ENCODE measurements at places on chromosomes 5 and 9. TPM values are rescaled to one million over a fixed set of nuclear protein-coding genes. Genes with fewer than 3 reads are reported as not detected.

DNA sequence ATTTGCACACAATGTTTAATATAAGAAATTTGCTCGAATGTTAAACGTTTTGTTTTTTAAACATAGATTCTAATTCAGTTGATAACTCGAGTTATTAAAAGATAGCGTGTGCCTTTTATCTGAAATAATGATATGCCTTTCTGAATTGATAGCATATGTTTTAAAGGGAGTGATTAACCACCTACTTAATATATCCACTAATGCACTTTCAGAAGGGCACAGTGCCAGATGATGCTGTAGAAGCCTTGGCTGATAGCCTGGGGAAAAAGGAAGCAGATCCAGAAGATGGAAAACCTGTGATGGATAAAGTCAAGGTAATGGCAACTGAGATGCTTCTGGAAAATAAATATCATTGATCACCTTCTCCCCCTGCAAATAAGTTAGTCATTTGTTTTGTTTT lies 53.9 kb downstream of the ERAP1 start:
- no peak for DNase-seq

DNA sequence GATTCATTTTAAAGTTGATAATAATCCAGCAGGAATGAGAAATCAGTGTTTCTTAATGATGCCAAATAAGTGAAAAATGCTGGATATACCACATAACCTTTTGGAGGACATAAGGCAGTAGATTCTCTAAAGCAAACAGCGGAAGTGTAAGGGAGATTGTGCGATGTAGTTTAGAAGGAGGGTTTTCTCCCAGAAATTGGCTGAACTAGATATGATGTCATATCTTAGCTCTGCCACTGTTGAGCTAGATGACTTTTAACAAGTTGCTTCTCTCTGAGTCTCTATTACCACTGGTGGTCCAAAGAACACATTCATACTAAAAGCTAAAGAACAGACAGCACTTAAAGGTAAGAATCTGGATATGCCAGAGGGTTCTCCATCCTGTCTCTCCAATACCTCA lies 107.0 kb downstream of the NR6A1 start:
- DNase-seq = no peak

- DNase-seq = no peak
These were observed 60.8 kb downstream of the EBF1 start for GRCh38 chr5:159038907-159039306.

GRCh38 chr5:99815-100214 lies 7.8 kb downstream of the PLEKHG4B start:
- no peak for DNase-seq

GRCh38 chr5:170917113-170917512 lies 55.3 kb downstream of the RANBP17 start:
- no peak for DNase-seq

GRCh38 chr5:26674846-26675245 lies 363.5 kb downstream of the CDH9 start:
- no peak for DNase-seq

- DNase-seq = no peak
These were observed at the start of gene ESM1 for GRCh38 chr5:54985301-54986268. TSS of gene ESM1 (minus strand) at chr5:54985593. CDS start at chr5:54985517, 76 bp downstream.

DNA sequence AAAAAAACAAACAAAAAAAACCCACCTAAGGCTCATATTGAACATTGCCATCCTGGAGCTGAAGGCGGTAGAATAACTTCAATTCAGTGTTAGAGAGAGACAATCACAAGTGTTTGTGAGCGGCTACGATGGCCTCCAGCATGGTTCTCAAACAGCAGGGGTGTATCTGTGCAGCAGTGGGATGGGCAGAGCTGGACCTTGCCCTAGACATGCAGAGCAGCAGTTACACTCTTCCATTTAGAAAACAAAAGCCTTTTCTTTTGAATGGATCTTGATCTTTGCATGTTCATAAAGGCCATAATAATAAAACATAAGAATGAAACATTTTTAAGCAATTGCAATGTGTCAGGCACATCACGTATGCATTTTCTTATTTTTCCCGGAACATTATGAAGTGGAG lies 50.3 kb downstream of the ARHGAP26 start:
- DNase-seq = no peak

DNA sequence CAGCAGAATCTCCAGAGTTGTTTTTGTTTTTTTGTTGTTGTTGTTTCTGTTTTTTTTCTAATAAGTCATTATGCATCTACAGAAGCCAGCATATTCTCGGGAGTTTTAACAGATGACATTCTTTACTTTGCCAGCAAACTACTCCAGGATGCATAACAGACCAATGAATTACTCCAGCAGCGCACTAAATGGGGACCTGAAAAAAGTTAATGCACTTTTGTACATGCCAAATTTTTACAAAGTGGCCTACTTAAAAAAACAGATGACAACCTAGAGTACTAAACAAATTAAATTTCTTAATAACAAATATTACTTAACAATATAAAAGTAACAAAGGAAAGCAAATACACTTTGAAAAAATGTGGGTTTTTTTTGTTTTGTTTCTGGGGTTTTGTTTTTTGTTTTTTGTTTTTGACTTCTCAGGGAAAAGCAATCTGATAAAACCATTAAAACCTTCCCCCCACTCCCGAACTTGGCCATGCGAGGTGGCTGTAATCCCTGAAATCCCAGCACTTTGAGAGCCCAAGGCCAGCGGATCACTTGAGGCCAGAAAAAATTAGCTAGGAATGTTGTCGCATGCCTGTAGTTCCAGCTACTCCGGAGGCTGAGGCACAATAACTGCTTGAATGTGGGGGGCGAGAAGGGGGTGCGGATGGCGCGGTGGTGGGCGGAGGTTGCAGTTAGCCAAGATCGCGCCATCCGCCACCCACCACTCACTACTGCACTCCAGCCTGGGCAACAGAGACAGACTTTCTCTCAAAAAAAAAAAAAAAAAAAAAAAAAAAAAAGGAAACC lies 352.4 kb downstream of the CETN3 start:
- DNase-seq = no peak

- no peak for DNase-seq
These were observed 7.3 kb downstream of the PRR7 start for GRCh38 chr5:177453852-177454396.

- no peak for DNase-seq
These were observed 33.4 kb upstream of the TENT2 start for GRCh38 chr5:79578876-79579275.

GRCh38 chr5:84285641-84286637 lies 98.7 kb downstream of the EDIL3 start:
- no peak for DNase-seq

DNA sequence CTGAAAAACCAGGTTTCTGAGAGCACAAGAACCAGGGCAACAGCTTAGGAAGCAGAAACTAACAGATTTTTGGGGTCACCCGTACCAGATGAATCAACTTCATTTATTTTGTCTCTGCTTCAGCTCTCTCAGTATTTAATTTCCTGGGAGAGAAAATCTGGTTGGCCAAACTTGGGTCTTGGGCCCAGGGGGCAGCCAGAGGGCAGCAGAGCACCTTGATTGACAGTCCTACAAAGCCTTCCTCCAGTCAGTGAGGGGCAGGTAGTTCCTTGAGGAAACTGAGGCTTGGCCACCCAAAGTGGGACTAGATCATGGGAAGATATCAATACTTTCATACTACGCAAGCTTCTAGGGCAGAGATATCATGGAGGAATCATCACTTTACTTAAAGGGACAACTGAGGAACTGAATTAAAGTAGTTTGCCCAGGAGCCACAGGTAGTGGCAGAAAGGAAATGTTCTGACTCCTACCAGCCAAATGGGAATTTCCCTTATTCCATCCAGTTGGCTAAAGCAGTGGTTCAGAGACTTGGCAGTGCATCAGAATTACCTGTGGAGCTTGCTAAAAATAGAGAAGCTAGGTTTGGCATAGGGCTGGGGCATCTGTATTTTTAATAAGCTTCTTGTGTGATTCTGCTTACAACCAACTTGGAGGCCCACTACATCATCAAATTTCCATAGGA lies 21.5 kb upstream of the ARHGAP26 start:
- DNase-seq = no peak

DNA sequence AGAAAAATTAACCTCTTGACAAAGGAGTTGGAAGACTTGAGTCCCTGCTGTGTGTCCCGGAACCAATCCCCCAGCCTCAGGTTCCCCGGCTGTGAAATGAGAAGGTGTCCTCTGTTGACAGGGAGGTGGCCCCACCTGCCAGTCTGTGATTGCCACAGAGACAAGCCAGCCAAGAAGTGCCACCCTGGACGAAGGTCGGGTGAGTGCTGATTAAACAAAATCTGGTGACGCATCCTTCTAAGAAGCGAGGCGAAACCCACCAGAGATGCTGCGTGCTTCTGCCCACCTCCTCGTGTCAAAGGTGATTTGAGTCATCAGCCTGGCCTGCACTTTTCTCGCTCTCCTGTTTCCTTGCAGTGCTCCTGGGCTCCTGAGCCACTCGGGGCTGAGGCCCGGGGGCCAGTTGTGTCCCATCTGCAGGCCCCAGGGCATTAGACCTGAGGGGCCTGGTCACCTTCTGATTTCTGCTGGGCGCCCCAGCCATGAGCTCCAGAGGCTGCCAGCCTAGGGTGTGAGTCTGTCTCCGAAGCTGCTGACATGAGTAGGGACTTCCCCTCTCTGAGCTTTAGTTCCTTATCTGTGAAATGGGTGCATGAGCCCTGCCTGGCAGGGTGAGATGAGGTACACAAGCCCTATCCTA lies 28.7 kb downstream of the NEK6 start:
- DNase-seq = no peak

DNA sequence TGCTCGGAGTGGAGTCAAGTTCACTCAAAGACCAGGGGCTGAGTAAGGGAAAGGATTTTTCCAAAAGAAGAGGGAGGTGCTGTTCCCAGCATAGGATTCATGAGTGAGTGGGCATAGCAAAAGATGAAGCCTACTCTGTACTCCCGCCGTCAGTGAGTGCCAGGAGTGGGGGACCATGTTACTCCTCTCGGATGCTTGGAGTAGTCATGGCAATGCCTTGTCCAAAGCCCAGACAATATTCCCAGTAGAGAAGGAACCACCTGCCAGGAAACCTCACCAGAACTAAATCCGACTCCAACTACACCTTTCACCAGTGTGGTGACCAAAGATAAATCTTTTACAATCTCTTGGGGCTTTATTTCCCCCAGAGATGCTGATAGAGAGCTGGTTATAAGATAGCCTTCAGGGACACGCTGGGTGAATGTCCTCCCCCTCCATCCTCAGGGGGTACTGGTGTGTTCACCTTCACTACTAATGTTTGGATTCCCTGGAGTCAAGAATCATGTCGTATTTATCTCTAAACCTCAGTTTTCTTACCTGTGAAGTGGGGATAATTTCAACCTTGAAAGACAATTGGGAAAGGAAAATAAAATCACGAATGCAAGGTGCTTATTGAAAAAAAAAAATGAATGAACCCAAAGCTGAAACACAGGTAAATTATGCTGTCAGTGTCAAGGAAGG lies 165.2 kb downstream of the NSG2 start:
- DNase-seq = no peak

DNA sequence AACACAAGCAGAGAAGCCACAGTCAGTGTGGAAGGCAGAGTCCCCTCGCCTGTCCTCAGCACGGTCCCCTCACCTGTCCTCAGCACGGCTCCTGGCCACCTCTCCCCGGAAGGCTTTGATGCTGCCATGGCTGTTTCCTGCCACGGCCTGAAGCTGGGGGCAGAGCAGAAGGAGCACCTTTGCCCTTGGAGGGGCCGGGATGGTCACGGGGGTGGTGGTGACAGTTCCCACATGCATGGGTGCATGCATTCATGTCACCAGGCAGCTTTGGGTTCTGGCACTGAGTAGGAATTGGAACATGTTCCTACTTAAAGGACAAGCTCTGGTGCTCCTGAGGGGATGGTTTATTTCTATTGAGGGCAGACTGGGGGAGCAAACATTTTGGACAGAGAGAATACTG lies 57.8 kb upstream of the PHYKPL start:
- no peak for DNase-seq

GRCh38 chr9:113349445-113350094 lies at the start of gene BSPRY:
TSS of gene BSPRY (plus strand) at chr9:113349541. CDS start at chr9:113349580, 39 bp downstream.
- no peak for DNase-seq

Gene SPINK4
- total RNA-seq = not detected

Gene SPINK6
- total RNA-seq = not detected

Gene PCDHGB5
- total RNA-seq = 19.6 TPM

Gene SLC6A18
- total RNA-seq = not detected

Gene STKLD1
- not detected for total RNA-seq

Gene ADCY2
- total RNA-seq = 0.11 TPM

Gene PLCXD3
- total RNA-seq = 7.2 TPM

Data from ascending aorta (tissue), 2 donors.